NCI-H1436 treated with DMSO at 0.1 percent for 48 hours (cell line): ENCODE measurements at places on chromosomes 5 and 9.

- no peak for DNase-seq
Observed at GRCh38 chr5:33833237-33833575, 58.6 kb downstream of the ADAMTS12 start.

- no peak for DNase-seq
Observed at GRCh38 chr5:59002162-59002825, 419.4 kb downstream of the RAB3C start.

DNA sequence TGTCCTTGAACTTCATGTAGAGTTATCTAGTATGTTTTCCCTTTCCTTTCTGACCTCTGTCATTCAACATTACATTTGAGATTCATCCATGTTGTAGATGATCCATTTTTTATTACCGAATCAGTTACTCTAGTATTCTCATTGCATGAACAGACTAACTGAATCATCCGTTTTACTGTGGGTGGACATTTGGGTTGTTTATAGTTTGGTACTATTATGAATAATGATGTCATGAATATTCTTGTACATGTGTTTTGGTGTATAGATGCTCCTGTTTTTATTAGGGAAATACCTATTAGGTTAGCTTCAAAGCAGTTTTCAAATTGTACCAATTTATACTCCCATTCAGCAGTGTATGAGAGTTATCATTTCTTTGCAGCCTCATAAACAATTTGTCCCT lies 94.3 kb upstream of the NIPAL4 start:
- no peak for DNase-seq

- no peak for DNase-seq
Observed at GRCh38 chr5:139845846-139846681, 50.5 kb downstream of the PSD2 start.

DNA sequence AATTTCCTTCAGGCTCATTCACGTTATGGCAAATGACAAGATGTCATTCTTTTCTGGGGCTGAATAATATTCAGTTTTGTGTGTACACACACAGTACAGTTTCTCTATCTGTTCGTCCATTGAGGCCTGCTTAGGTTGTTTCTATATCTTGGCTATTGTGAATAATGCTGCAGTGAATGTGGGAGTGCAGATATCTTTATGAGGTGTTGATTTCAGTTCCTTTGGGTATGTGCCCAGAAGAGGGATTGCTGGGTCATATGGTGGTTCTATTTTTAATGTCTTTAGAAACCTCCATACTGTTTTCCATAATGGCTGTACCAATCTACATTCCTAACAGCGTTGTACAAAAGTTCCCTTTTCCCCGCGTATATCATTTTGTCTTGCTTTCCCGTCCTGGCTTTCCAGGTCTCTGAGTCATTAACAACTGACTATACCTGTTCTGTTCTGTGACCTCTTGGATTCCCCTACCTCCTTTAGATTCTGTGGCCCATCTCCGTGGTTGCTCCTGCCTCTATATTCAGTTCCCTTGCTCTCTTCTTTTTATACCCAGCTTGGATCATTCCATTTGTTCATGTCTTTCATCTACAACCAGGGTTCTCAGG lies 6.8 kb downstream of the SNX30 start:
- DNase-seq = no peak
